ENCODE measurements at places on chromosomes 16 and 17. TPM values are rescaled to one million over a fixed set of nuclear protein-coding genes. Genes with fewer than 3 reads are reported as not detected.
A peak's percentile ranks its signal among the peaks of the same experiment; 100 is the strongest.

The TOX3 gene
- 6.0 TPM for total RNA-seq

The SLC9A5 gene
- total RNA-seq, result 2.4 TPM

The CAMTA2 gene
- total RNA-seq, result 16.2 TPM

The FCSK gene
- total RNA-seq, result 25.5 TPM

The TMEM107 gene
- 5.4 TPM for total RNA-seq

The PSMD7 gene
- total RNA-seq, result 182 TPM

The LPO gene
- total RNA-seq, result 0.54 TPM

GRCh38 chr16:19588661-19589060 lies 33.2 kb downstream of the VPS35L start:
- DNase-seq, result no peak

GRCh38 chr17:80760511-80760911 lies 215.9 kb downstream of the RPTOR start:
- DNase-seq, result no peak

DNA sequence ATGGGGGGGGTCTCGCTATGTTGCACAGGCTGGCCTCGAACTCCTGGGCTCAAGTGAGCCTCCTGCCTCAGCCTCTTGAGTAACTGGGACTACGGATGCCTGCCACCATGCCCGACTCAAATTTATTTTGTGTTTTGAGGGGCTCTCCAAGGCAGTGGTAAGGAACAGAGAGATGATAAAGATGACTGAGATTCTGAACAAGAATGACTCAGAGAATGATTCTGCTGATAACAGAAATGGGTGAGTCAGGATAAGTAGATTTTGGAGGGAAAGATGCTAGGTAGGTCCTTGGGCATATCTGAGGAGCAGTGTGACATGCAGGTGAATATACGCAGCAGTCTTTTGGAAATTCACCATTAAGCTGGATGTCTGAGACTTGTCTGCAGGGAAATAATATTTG lies 2.6 kb downstream of the TMEM220 start:
- no peak for DNase-seq

DNA sequence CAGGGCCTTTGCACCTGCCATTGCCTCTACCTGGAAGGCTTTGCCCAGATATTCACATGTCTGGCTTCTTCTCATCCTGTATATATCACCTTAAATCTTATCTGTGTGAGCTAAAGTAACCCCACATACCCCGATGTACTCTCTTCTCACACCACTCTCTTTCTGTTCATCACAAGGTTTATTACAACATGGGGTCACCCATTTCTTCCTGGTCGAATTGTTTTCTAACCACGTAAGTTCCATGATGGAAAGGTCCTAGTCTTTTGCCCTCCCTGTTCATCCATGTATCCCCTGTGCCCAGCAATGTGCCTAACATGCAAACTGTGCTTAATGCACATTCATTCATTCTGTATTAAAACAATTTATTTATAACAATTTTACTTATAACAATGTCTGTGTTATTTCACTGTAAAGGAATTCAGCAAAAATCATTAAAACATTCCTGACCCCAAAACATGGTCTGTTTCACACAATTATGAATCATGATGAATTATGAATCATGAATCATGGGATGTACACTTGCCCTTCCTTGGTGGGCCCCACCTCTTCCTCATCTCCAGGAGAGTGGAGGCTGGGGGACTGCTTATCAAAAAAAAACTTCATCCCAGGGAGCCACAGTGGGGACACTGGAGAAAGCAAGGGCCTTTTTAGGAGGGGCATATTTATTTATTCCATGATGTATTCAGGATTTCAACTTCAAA lies 336.4 kb downstream of the GRIN2A start:
- DNase-seq, result no peak

- no peak for DNase-seq
Observed at GRCh38 chr16:88331989-88332920, 50.5 kb upstream of the ZNF469 start.

DNA sequence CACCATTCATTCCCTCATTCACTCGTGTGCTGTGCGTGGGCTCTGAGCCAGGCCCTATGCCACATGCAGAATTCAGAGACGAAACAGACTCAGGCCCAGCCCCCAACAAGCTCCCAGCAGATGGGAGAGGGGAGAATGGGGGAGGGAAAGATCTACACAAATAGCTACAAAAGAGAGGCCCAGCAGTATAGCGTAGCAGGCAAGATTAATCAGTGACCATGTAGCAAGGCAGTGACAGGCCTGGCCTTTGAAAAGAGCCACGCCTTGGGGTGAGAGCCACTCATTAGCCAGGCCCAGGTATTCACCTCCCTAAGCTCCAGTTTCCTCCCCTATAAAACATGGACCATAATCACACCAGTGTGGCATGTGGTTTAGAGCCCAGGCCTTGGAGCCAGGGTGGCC lies 16.4 kb upstream of the KRT19 start:
- DNase-seq, result peak; percentile 89

DNA sequence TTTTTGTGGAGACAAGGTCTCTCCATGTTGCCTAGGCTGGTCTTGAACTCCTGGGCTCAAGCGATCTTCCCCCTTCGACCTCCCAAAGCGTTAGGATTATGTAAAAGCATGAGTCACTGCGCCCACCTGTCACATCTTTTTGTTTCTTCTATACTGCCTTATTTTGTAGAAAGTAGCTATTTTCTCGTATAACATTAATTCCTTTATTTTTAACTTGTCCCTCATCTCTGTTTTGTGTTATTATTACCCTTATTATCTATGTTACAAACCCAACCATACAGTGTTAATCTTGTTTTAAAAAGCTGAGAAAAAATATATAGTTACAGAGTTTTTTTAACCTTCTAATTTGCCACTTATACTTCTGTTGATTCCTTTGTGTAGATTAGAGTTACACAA lies 1.4 kb upstream of the TXNDC11 start:
- DNase-seq, result no peak

- DNase-seq, result no peak
Observed at GRCh38 chr17:43025766-43026537, 921 bp downstream of the RND2 start.

- no peak for DNase-seq
Observed at GRCh38 chr17:64218066-64218465, 45.0 kb downstream of the TEX2 start.

DNA sequence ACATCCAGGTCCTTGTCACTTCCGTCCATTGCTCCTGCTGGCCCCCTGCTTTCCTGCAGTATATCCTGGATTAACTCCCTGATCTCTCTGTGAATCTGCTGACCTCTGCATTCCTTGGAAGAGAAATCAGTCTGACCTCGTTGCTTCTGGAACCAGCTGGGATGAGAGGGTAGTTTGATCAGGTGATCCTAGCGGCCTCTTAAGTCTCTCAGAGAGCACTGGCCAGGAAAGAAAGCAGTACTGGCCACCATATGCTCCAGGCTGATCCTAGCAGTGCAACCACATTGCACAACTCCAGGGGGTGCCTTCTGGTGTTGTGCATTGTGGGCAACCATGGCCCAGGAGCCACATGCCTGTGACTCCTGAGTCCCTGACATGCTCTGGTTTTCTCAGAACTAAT lies 79.2 kb downstream of the ARHGAP23 start:
- no peak for DNase-seq

DNA sequence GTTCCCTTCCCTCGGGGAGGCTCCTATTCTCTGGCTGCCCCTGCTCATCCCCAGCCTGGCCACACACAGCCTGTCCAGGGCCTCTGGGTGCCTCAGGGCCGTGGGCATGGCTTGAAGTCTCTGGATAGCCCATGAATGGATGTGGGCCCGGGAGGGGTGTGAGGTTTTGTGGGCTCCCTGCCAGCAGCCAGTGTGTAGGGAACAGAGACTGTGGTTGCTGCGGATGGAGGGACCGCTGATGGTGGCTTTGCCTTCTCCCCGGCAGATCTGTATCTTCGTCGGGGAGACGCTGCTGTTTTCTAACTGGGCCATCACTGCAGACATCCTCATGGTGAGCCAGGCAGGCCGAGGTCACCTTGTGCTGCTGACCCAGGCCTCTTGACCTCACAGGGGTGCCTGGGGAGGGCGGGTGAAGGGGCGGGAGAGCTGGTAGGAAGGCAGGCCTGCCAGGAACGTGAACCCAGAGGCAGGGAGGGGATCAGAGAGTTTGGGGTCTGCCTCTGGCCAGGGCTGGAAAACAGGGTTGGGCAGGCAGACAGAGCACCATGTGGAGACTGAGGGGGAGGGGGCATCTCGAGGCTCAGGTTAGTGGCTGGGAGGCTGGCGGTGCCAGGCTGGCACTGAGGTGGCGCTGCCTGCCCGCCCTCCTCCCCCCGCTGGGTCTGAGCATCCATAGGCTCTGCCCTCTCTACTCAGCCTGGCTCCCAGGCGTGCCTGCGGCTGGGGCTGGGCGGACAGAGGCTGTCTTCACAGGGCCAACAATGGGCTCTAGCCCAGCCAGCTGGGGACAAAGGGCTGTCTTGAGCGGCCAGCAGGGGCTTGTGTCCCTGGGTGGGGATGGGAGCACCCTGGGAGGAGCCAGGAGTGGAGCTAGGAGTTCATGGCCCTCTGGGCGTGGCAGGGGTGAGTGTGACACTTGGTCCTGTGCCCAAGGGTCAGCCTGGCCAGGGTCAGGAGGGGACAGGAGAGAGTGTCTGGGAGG lies 21.4 kb downstream of the MYBBP1A start:
- no peak for DNase-seq

DNA sequence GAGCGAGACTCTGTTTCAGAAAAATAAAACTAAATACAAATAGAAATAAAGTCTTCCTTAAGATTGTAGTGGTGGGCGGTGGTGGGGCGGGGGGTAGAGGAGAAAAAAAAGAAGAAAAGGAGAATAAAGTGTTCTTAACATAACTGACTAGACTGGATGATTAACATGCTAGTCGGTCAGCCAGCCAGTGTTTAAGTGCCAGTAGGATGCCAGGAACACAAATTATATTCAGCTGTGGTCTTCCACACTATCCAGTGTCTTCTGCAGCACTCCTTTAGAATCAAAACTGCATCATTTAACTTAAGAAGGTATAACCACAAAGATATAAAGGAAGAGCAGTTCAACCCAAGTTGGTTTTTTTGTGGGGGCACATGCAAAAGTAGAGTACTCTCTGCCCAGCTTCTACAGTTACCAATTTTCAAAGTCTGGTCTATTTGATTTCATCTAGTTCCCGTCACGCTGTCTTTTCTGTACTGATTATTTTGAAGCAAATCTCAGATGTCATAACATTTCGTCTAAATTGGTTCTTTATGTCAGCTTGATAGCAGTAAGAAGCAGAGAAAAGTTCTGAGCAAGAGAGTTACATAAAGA lies 15.8 kb downstream of the HEATR3 start:
- no peak for DNase-seq

DNA sequence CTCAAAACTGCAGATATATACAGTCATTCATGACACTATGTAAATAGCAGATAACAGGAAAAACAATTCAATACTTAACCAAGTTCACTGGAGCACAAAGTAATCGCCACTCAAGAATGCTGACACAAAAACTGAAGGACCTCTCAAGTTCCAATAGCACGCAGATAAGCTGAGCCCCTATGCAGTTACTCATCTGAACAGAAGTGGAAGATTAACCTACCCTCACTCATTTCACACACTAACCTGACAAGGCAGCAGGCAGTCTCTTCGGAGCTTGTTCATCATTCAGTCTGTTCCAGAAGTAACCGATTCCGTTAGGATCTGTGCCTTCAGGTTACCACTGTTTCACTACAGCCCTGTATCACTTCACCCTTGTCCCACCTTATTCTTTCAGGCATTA lies 6.0 kb downstream of the HELZ start:
- peak; percentile 40 for DNase-seq

DNA sequence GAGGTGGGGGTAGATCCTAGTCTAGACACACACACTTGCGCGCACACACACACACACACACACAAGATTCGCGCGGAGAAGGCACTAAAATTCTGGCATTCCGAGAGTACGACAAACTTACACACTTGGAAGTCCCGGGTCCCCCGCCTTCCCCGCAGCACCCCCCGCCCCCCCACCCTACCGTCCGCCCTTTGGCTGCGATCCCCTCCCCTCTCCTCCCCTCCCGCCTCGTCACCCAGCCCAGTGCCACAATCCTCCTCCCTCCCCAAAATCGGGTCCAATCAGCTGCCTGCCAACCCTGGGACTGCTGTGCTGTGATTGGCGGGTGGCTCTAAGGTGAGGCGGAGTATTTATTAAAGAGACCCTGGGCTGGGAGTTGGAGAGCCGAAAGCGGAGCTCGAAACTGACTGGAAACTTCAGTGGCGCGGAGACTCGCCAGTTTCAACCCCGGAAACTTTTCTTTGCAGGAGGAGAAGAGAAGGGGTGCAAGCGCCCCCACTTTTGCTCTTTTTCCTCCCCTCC lies at the start of gene SOX9:
Gene SOX9, plus strand, starts transcription at position 379 of the 522 bp plus-strand sequence. CDS start 372 bp downstream, outside the sequence.
- peak; percentile 96 for DNase-seq

- no peak for DNase-seq
Observed at GRCh38 chr17:40356990-40357881, 7.3 kb downstream of the GJD3 start.

GRCh38 chr16:75913958-75914357 lies 187.7 kb upstream of the CPHXL start:
- DNase-seq, result no peak

DNA sequence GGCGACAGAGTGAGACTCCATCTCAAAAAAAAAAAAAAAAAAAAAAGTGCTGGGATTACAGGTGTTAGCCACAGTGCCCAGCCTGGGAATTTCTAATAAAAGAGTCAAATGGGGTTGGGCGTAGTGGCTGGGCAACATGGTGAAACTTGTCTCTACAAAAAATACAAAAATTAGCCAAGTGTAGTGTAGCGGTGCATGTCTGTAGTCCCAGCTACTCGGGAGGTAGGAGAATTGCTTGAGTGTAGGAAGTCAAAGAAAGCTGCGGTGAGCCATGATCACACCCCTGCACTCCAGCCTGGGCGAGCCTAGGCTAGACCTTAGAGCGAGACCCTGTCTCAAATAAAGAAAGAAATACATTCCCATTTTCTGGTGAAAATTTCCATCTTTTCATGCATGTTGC lies 2.4 kb upstream of the UTS2R start:
- DNase-seq, result no peak

DNA sequence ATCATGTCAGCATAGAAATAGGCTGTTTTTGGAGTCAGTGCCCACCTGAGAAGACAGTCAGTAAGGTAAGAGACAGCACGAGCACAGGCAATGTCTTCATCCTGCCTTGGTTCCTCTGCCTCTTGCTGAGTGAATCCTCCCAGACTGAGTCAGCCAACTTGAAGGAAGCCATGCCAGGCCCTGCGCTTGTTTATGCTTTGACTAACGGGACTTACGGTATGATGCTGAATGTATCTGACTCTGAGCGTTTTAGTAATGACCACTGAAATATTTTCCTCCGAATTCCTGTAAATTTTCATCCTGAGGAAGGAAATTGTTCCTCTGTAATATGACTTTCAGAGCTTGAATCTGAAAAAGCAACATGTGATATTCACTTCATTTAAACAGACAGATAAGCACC lies 18.0 kb downstream of the C17orf67 start:
- no peak for DNase-seq

- DNase-seq, result no peak
Observed at GRCh38 chr16:69451166-69451565, 26.7 kb downstream of the CYB5B start.
